ENCODE measurements at places on chromosomes 7 and 10.

GRCh38 chr7:51817694-51818225 lies 501.2 kb upstream of the COBL start:
- H3K4me1 ChIP-seq = no peaks in the 10 kb centered on the region
- no peak for DNase-seq
- no peaks in the 10 kb centered on the region for H3K36me3 ChIP-seq
- no peak overlapping the region for H3K4me3 ChIP-seq

- H3K27me3 ChIP-seq = no peaks in the 10 kb centered on the region
- no peaks in the 10 kb centered on the region for H3K36me3 ChIP-seq
- DNase-seq = no peak
- H3K27ac ChIP-seq = no peak overlapping the region
Observed at GRCh38 chr7:3151784-3152183, 108.1 kb upstream of the CARD11 start.

DNA sequence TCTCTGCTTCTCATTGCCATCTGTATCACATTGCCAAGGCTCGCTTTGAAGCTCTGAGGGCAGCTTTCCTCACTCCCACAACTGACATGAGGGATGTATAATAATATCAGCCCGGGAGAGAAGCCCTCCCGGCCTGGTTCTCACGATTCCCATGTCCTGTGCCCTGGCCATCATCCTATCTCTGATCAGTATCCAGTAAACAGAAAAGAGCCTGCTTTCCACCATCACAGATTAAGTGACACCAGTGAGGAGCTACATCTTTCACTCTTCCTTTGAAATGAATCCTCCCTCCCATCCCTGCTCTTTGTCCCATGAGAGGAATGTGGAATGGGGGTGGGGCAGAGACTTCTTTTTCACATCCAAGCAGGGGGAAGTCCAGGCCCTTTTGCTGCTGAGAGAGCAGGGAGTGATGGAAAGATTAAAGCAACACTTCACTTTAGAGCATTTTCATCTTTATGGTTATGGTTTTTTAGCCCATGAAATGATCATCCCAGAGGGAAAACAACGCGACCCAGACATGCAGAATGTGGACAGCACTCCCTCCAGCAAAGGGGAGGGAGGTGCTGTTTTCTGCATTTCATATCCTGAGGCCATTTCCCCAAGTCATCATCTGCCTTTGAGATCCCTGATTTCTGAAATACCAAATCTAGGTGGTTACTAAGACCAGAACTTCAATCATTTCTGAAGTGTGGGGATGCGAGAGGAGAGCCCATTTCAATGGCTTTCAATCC lies 84.6 kb upstream of the LYZL1 start:
- no peak overlapping the region for H3K27ac ChIP-seq
- H3K36me3 ChIP-seq = no peaks in the 10 kb centered on the region
- no peak overlapping the region for H3K4me3 ChIP-seq
- no peaks in the 10 kb centered on the region for H3K4me1 ChIP-seq
- no peak for DNase-seq
- no peaks in the 10 kb centered on the region for H3K27me3 ChIP-seq

GRCh38 chr7:40986351-40986873 lies 716.5 kb downstream of the INHBA start:
- H3K27ac ChIP-seq = no peak overlapping the region
- no peak for DNase-seq
- H3K27me3 ChIP-seq = no peaks in the 10 kb centered on the region
- H3K4me1 ChIP-seq = no peaks in the 10 kb centered on the region
- no peak overlapping the region for H3K4me3 ChIP-seq
- H3K36me3 ChIP-seq = no peaks in the 10 kb centered on the region

DNA sequence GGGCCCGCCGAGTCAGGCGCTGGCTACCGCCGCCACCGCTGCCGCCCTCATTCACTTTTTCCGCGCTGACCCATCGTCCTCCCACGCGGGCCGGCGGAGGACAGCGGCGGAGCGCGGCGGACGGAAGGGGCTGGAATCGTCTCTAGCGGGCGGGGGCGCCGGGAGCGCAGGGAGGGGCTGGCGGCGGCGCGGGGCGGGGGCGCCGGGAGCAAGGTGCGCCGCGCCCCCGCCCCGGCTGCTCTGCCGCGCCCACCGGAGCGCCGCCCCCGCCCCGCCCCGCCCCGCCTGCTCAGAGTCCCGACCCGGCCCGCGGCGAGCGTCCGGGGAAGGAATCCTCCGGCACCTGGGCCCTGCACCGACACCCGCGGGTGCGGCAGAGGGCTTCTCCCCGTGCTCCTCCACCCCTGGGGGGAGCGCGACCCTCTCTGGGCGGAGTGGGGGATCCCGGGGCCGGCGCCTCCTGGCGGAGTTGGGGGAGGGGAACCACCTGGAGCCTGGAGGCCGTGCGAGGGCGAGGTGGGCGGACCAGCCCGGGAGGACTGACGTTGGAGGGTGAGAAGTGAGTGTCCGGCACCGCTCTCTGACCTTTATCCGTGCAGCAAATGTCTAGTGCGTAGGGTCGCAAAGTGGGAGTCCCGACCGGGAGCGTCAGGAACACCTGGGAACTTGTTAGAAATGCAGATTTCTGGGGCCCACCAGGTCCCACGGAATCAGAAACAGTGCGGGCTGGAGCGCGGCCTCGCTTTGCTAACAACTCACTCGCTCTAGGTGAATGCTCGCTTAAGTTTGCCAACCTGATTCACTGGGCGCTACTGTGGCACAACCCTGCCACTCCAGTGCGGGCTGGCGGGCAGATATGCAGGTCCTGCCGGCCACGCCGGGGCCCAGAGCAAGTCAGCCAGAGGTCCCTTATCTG lies at the start of gene COBL:
COBL (minus strand) TSS at position 144 of the 916 bp plus-strand sequence. CDS start 176 bp downstream, outside the sequence.
- peak within 1 kb of the TSS; percentile 81 for H3K4me3 ChIP-seq
- H3K36me3 ChIP-seq = no peaks in the 10 kb centered on the region
- H3K27ac ChIP-seq = peak within 1 kb of the TSS; percentile 90
- DNase-seq = peak; percentile 47
- H3K27me3 ChIP-seq = no peaks in the 10 kb centered on the region
- H3K4me1 ChIP-seq = peaks cover 3% of the 10 kb centered on the region

DNA sequence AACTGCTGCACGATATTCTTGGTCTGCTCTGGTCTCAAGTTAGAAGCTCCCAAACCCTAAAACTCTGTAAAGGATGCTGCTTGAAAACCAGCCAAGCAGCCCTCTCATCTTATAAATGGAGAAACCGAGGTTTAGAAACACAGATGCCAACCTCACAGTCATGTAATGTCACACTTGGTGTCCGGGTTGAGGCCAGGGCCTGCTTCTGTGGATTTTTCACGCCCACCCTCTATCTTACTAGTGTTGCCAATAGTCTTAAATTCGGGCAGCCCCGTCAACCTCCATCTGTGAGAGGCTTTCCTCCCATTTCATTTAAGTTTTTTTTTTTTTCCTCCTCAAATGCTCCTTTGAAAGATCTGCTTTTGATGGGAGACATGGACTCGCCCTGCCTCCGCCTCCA lies 28.9 kb downstream of the PLPP4 start:
- H3K27ac ChIP-seq = no peak overlapping the region
- H3K27me3 ChIP-seq = no peaks in the 10 kb centered on the region
- DNase-seq = no peak
- H3K4me3 ChIP-seq = no peak overlapping the region
- H3K4me1 ChIP-seq = no peaks in the 10 kb centered on the region

- no peaks in the 10 kb centered on the region for H3K36me3 ChIP-seq
- H3K27me3 ChIP-seq = no peaks in the 10 kb centered on the region
- H3K4me1 ChIP-seq = peaks cover 8% of the 10 kb centered on the region
- DNase-seq = peak; percentile 48
- H3K4me3 ChIP-seq = no peak overlapping the region
Observed at GRCh38 chr10:30027057-30028005, 32.1 kb downstream of the JCAD start.

DNA sequence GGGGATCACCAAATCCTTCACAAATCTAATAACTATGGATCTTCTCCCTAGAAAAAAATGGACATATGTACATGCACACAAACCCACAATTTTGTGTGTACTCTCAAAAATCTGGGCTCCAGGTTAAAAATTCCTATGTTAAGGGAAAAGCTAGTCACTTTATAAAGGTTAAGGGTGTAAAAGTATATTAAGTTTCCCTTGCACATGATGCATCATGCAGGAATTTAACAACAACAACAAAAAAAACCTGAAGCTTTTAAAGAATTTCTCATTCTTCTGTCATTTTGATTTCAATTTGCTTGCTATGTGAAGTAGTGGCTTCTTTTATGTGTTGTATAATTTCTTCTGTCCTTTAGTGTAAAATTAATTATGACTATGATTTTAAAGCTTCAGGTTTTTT lies 123.7 kb downstream of the CNOT4 start:
- no peaks in the 10 kb centered on the region for H3K36me3 ChIP-seq
- no peak overlapping the region for H3K4me3 ChIP-seq
- peaks cover 14% of the 10 kb centered on the region for H3K4me1 ChIP-seq
- DNase-seq = no peak
- no peak overlapping the region for H3K27ac ChIP-seq

GRCh38 chr10:127928021-127928806 lies 21.3 kb downstream of the PTPRE start:
- no peak overlapping the region for H3K27ac ChIP-seq
- peaks cover 2% of the 10 kb centered on the region for H3K4me1 ChIP-seq
- no peaks in the 10 kb centered on the region for H3K27me3 ChIP-seq
- no peaks in the 10 kb centered on the region for H3K36me3 ChIP-seq
- no peak for DNase-seq
- no peak overlapping the region for H3K4me3 ChIP-seq

GRCh38 chr10:73586583-73586984 lies 4.6 kb downstream of the USP54 start:
- peaks cover 45% of the 10 kb centered on the region for H3K4me1 ChIP-seq
- peak overlapping the region; percentile 56 for H3K27ac ChIP-seq

DNA sequence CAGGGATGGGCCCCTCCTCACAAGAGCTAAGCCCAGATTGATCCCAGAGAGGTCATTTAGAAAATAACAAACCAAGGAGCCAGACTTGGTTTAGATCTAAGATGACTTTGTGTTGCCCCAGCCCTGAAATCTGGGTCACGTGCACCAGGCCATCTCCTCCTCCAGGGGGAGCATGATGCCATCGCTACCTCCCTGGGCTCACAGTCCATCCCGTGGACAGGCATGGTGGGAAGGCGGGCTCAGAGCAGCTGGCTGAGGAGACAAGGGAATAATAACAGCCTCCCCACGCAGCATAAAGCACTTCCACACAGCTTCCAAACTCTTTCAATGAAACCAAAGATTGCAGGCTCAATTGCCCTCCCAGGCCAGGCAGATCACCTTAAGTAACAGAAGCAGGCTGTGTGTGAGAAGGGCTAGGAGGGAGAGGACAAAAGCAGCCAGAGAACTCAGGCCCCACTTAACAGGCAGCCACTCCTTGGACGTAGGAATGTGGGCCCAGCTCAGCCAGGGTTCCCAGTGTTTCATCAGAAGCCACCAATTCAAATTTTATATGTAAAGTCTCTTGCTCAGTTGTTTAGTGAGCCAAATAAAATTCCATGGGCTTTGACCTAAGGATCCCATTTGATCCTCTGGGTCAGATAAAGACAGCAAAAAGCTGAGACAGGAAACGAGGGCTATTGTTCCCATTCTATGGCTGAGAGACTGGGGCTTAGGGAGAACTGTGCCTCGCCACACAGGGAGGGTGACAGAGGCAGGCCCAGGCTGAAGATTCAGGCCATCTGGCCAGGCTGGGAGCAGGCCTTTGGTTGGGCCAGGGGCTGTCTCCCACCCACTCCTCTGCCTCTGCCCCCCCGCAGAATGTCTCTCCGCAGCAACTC lies 100.2 kb downstream of the COL13A1 start:
- H3K36me3 ChIP-seq = peaks cover 12% of the 10 kb centered on the region
- no peak overlapping the region for H3K4me3 ChIP-seq

GRCh38 chr7:98795741-98796493 lies 73.9 kb downstream of the TMEM130 start:
- H3K36me3 ChIP-seq = no peaks in the 10 kb centered on the region
- no peaks in the 10 kb centered on the region for H3K27me3 ChIP-seq
- H3K4me1 ChIP-seq = no peaks in the 10 kb centered on the region
- no peak overlapping the region for H3K4me3 ChIP-seq
- H3K27ac ChIP-seq = no peak overlapping the region
- no peak for DNase-seq

GRCh38 chr7:27235387-27236311 lies 7.0 kb upstream of the EVX1 start:
- no peak overlapping the region for H3K27ac ChIP-seq
- peaks cover 24% of the 10 kb centered on the region for H3K27me3 ChIP-seq
- peak overlapping the region; percentile 62 for H3K4me3 ChIP-seq
- H3K36me3 ChIP-seq = no peaks in the 10 kb centered on the region

GRCh38 chr10:125661431-125661940 lies 21.5 kb downstream of the TEX36 start:
- H3K27ac ChIP-seq = no peak overlapping the region
- H3K4me1 ChIP-seq = no peaks in the 10 kb centered on the region
- H3K27me3 ChIP-seq = no peaks in the 10 kb centered on the region

- no peak for DNase-seq
- no peaks in the 10 kb centered on the region for H3K27me3 ChIP-seq
- no peaks in the 10 kb centered on the region for H3K36me3 ChIP-seq
- H3K27ac ChIP-seq = no peak overlapping the region
- H3K4me3 ChIP-seq = no peak overlapping the region
Observed at GRCh38 chr7:25408012-25408687, 179.9 kb upstream of the NPVF start.

GRCh38 chr10:112536663-112537062 lies 89.6 kb downstream of the VTI1A start:
- H3K27me3 ChIP-seq = no peaks in the 10 kb centered on the region
- H3K4me3 ChIP-seq = no peak overlapping the region
- no peaks in the 10 kb centered on the region for H3K4me1 ChIP-seq

DNA sequence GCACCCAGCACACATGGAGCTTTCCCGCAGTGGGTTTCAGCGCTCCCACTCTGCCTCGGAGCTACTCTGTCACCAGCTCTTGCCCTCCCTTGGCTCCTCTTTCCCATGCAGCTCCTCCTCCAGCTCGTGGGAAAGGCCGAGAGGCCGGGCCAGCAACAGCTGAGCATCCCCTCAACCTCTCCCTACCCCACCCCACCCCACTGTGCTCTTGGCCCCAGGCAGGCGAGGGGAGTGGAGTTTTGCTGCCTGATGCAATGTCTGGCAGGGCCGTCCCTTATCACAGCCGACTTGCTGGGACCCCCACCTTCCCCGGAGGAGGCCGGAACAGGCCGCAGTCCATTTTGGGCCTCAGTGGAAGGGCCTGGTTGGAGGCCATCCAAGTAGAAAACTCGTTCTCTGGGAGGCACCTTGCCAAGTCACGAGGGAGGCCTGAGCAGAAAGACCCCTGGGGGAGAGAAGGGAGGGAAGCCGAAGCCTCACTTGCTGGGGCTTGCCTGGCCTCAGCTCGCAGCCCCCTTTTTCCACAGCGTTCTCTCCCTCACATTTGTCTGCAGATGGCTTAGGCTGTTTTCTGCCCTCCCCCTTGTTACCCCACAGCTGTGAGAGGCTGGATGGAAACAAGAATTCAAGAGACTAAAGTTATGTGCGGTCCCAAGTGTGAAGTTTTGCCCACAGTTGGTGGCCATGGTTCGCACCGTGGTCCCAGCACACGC lies 35.3 kb downstream of the CHST3 start:
- no peaks in the 10 kb centered on the region for H3K36me3 ChIP-seq
- no peak overlapping the region for H3K4me3 ChIP-seq
- H3K27ac ChIP-seq = peak overlapping the region; percentile 86
- H3K4me1 ChIP-seq = peaks cover 59% of the 10 kb centered on the region
- H3K27me3 ChIP-seq = no peaks in the 10 kb centered on the region
